ENCODE measurements at places on chromosomes 3 and 15. TPM values are rescaled to one million over a fixed set of nuclear protein-coding genes. Genes with fewer than 3 reads are reported as not detected.

The DHFR2 gene
- polyA plus RNA-seq: 2.7 TPM

The HERC2 gene
- 16.7 TPM for polyA plus RNA-seq

The ADAMTS7 gene
- polyA plus RNA-seq: 1.8 TPM

The TTBK2 gene
- 5.6 TPM for polyA plus RNA-seq

The AADACL2 gene
- polyA plus RNA-seq: not detected

The PLSCR2 gene
- polyA plus RNA-seq: not detected

The ARHGEF26 gene
- 2.5 TPM for polyA plus RNA-seq

The POTEB3 gene
- not detected for polyA plus RNA-seq

The GOLGA6L22 gene
- polyA plus RNA-seq: not detected

The ARHGAP31 gene
- polyA plus RNA-seq: 8.1 TPM

The FAM3D gene
- not detected for polyA plus RNA-seq

The NRG4 gene
- 0.01 TPM for polyA plus RNA-seq

The STRIT1 gene
- polyA plus RNA-seq: not detected

The RARRES1 gene
- polyA plus RNA-seq: 27.7 TPM

The CCR1 gene
- 0.99 TPM for polyA plus RNA-seq

The AZI2 gene
- polyA plus RNA-seq: 131 TPM

The RLBP1 gene
- polyA plus RNA-seq: not detected

The UCN2 gene
- polyA plus RNA-seq: 0.27 TPM

The PFN2 gene
- polyA plus RNA-seq: 627 TPM

The ETV5 gene
- 23.1 TPM for polyA plus RNA-seq

The MEGF11 gene
- not detected for polyA plus RNA-seq

The GTF2A2 gene
- polyA plus RNA-seq: 66.2 TPM

The LRRC57 gene
- 19.3 TPM for polyA plus RNA-seq

The CDHR4 gene
- polyA plus RNA-seq: not detected

The SHF gene
- 0.82 TPM for polyA plus RNA-seq

The SV2B gene
- polyA plus RNA-seq: not detected

The C15orf61 gene
- polyA plus RNA-seq: 2.2 TPM

The ZNF80 gene
- polyA plus RNA-seq: not detected

The SAMD7 gene
- not detected for polyA plus RNA-seq

The DNAJA4 gene
- 2.3 TPM for polyA plus RNA-seq

The PCSK6 gene
- 1.5 TPM for polyA plus RNA-seq

The CCDC54 gene
- polyA plus RNA-seq: not detected

The OR5H6 gene
- not detected for polyA plus RNA-seq

The IQCF5 gene
- not detected for polyA plus RNA-seq

The ARPP19 gene
- 97.0 TPM for polyA plus RNA-seq

The ERICH6 gene
- 0.10 TPM for polyA plus RNA-seq

The PAK6 gene
- 0.03 TPM for polyA plus RNA-seq
